ENCODE measurements at places on chromosomes 3 and 15. TPM values are rescaled to one million over a fixed set of nuclear protein-coding genes. Genes with fewer than 3 reads are reported as not detected.

Gene GOLGA8J
- not detected for total RNA-seq

Gene CYP1A2
- total RNA-seq: not detected

Gene CMC1
- total RNA-seq: 2.5 TPM

Gene LAMB2
- total RNA-seq: 202 TPM

Gene GOLGA8S
- under 0.01 TPM for total RNA-seq

All from fibroblast of the aortic adventitia (primary cell).